ENCODE measurements at places on chromosomes 7 and 10. TPM values are rescaled to one million over a fixed set of nuclear protein-coding genes. Genes with fewer than 3 reads are reported as not detected.

ANK3 gene
- 14.4 TPM for total RNA-seq

FAM25G gene
- total RNA-seq = not detected

SPDYE2B gene
- not detected for total RNA-seq

CACNB2 gene
- 1.6 TPM for total RNA-seq

DNA sequence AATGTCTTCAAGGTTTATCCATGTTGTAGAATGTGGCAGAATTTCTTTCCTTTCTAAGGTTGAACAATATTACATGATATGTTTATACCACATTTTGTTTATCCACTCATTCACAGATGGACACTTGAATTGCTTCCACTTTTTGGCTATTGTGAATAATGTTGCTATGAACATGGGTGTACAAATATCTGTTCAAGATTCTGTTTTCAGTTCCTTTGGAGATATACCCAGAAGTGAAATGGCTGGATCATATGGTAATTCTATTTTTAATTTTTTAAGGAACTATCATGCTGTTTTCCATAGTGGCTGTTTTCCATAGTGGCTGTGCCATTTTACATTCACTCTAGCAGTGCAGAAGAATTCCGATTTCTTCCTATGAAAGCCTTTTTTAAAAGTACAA lies 194.7 kb upstream of the GRB10 start:
- no peak for DNase-seq

- DNase-seq = no peak
Observed at GRCh38 chr7:23246555-23246954, at the start of gene GPNMB. Gene GPNMB, plus strand, starts transcription at chr7:23246775. Its CDS starts 83 bp downstream, at chr7:23246858.

- no peak for DNase-seq
Observed at GRCh38 chr10:35536789-35537188, 68.4 kb upstream of the GJD4 start.

DNA sequence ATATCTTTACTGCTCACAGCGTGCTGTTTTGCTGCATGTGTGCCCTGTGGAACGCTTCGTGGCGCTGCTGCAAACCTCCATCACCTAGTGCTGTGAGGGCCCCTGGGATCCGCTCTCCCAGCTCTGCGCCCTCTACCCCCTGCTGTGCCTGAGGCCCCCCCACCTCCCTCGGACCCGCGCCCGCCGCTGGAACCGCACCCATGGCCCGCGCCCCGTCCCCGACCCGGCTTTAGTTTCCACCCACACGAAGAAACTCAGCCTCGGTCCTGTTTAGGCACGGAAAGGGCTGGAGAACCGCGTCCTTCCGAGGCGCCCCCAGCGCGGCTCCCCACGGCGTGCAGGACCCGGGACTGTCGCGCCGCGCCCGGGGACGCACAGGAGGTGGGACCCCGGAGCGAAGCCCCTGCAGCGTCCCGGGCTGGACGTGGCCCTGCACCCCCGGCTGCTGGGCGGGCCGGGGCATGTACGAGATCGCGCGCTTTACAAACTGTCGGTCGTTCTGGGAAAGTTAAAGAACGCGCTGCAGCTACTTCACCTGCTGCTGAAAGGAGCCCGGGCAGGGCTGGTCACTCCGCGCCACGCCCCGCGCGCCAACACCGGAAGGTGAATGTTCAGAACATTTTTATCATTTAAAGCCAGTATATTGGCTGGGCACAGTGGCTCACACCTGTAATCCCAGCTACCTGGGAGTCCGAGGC lies 54.3 kb downstream of the BMS1 start:
- DNase-seq = no peak

- DNase-seq = no peak
Observed at GRCh38 chr10:75400771-75401568, 594 bp downstream of the ZNF503 start.
